Astrocyte of the cerebellum (primary cell): ENCODE measurements at places on chromosomes 5 and 9.
A peak's percentile ranks its signal among the peaks of the same experiment; 100 is the strongest.

DNA sequence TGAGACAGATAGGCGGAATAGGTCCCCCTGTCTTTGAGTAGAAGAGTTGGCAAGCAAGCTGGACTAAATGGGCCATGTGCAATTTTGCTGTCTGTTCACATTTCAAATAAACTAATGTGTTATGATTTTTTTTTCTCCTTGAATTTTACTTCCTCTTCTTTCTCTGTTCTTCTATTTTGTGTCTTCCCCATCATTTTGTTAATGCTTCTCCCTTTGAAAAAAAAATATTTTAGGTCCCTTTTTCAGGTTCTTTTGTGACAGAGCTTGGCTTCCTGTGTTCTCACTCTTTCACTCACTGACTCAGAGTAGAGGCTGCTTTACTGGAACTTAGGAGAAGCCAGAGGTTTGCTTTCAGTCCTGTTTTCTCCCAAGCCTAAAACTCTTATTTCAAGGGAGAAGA is 48.1 kb downstream of the PTCD2 start:
- DNase-seq, result no peak

DNA sequence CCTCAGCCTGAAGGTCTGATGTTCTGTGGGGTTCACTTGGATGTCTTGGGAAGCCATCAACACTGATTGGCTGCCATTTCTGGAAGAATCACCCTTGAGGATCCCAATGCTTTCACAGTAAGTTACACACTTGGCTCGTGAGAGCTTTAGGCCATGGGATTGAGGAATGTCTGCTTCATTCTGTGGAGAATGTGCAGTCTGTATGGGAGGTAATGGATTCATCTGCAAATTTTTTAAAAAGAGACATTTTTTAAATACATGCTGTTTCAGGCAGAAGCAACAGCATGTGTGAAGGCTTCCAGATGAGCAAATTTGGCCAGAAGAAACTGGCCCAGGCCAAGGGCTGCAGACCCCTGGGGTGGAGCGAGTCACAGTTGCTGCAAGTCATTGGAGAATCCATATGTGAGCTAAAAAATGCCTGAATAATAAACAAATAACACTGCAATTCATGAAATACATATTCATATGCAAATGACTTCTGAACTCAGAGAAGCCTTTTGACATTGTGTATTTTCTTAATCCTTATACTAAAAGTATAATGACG is 146.3 kb upstream of the RASEF start:
- DNase-seq, result no peak

DNA sequence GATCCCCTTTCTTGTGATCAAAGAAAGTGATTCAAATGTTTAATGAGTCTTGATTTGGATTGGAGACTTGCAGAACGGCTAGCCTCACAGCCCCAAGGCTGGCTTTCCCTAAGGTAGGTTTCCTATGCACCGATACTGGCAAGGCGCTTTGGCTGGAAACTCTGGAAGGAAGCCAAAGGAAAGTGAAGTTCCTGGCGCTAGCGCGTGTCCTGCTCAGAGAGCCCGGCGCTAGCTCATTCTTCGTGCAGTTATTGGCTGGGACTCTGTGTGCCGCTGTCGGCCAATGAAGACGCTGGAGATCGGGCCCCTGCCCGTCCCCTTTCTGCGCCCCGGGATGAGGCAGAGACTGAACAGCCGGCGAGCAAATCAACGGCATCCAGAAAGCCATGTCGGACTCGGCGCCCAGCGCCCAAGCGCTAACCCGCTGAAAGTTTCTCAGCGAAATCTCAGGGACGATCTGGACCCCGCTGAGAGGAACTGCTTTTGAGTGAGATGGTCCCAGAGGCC is at the start of gene PCDHGC3:
Gene PCDHGC3 (plus strand): TSS at position 342 of the 507 bp plus-strand sequence. CDS start 151 bp downstream, at position 493.
- DNase-seq, result peak; percentile 91

DNA sequence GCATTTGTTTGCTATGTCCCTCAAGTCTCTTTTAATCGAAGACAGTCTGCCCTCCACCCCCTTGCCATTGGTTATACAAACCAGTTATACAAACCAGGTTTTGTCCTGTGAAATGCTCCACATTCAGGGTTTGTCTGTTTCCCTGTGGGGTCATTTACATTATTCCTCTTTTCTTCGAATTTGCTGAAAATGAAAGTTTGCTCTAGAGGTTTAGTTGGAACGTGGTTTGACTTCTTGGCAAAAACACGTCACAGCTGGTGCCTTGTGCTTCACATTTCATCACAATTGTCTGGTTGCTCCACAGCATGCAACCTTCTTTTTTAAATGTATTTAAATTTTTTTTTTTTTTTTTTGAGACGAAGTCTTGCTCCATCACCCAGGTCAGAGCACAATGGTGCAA is 4.2 kb upstream of the HAVCR2 start:
- DNase-seq, result no peak

- DNase-seq, result no peak
Measured at GRCh38 chr9:134913041-134913712, 4.5 kb downstream of the FCN1 start.

DNA sequence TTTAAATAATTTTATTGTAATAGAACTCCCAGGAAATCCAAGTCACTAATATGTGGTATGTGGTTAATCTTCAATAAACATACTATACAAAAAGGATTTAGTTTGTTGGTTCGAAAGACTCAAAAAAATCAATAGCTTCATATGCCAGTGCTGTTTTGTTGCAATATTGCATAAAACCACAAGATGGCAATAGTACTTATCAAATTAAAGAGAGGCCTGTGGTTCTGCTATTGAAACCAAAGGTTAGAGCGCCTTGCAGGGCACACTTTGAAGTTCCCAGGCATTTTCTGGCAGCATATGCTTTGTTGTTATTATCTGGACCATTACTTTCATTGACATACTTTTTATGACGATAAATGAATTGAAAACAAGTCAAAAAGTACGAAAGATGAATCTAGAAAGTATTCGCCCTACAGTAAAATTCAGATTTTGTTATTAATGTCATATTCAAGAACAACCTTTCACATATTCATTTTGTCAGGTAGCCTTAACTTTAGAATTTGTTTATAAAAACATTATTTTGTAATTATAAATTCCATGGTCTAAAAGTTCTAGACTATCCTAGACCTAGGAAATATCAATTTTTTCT is 316.3 kb downstream of the MCTP1 start:
- DNase-seq, result peak; percentile 67

- DNase-seq, result no peak
Measured at GRCh38 chr9:136626740-136627642, 35.7 kb upstream of the EGFL7 start.

DNA sequence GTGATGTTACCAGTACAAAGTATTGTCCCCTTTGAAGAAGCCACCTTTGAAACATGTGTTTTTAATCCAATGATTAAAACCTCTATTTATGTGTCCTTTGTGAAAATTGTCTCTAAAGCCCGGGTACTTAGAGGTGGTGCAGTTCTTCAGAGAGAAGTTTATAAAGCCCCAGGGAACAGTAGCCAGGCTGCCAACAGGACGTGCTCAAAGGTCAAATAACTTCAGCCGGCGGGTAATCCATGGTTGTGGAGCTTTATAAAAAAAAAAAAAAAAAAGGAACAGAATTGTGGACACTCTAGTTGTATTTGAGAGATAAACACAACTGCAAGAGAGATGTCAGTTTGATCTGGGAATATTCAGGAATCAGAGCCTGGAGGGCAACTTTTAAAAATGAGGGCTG is 57.9 kb upstream of the CTNND2 start:
- no peak for DNase-seq

DNA sequence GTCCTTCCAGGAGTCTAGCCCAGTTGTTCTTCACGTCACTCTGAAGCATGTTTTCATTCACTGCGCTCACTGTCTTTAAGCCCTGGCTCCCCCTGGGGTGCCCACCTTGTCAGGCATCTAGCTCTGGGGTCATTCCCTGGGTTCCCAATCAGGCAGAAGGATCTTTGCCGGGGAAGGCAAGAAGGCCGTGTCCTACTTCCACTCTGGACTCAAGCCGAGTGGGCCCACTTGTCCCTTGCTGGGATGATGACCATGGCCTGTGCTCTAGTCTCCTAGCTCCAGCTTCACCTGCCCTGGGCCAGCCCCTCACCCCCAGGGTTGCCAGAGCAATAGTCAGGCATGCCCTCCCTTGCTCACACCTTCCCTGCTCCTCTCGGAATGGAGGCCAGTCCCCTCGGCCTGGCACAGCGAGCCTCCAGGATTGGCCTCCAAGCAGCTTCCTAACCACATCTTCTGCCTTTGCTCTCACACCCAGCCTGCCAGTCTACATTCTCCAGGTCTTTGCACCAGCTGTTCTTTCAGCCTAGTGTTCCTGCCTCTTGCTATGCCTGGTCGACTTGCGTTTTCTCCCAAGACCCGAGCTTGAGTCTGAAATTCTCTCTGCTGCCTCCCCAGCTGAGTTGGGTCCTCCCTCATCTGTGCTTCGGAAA is 32.2 kb upstream of the PSD2 start:
- DNase-seq, result no peak
